Smooth muscle cell of the brain vasculature (primary cell): ENCODE measurements at places on chromosomes 3 and 15.

- DNase-seq = no peak
Observed at GRCh38 chr15:42157981-42158765, 1.7 kb upstream of the PLA2G4F start.

DNA sequence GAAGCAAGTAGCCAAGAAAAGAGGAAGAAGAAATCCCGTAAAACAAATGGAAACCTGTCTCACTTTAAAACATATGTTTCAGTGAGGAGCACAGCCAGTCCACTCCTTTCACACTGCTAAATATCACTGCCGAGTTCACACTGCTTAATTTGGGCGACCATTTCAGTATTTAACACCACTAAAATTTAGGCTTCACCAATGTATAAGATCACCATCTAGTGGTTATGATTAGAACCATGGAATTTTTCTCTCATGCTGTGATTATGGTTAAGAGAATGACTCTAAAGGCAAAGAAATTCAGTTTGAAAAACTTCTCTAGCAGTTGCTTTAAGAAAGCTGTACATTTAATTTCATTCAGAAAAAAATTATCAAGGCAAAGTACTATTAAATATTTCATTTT lies 16.6 kb downstream of the SLC4A7 start:
- peak; percentile 29 for DNase-seq

DNA sequence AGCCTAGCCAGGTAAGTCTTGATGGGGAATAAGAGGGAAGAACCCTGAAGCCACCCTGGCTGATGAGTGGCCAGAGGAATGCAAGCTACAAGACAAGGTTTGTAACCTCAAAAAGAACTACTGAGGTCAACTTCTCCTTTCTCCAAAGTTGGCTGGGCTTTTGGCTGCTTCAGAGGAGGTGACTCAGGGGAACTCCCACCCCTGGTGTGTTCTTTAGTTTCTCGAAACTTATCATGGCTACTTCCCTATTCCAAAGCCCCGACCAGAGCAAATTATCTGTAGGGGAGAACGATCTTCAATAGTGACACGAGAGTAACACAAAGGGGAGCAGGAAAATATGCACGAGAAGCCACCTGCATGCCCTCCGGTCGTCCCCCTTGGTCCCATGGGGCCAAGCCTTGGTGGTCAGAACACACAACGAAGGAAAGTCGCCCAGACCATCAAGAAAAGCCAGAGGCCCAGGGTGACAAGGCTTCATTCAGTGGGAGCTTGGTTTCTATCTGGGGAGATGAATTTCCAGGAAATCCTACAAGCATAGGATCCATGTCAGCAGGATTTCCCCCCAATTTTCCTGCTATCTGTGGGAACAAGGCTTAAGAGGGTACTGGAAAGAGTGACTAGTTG lies 6.5 kb upstream of the BCL2A1 start:
- DNase-seq = no peak

DNA sequence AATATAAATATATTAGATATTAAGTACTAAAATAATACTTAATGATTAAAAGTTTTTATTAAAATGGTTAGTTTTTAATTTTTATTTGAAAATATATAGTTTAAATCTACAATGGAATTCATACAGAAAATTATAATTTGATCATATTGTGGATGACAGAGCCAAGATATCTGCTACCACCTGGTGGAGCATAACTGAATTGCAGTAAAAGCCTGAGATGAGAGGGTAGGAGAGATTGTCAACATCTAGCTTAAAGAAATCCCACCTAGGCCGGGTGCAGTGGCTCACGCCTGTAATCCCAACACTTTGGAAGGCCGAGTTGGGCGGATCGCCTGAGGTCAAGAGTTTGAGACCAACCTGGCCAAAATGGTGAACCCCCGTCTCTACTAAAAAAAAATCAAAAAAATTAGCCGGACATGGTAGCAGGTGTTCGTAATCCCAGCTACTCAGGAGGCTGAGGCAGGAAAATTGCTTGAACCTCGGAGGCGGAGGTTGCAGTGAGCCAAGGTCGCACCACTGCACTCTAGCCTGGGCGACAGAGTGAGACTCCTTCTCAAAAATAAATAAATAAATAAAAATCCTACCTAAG lies 25.1 kb upstream of the CSTA start:
- DNase-seq = no peak

- DNase-seq = no peak
Observed at GRCh38 chr15:44194323-44195150, 534 bp downstream of the FRMD5 start.

DNA sequence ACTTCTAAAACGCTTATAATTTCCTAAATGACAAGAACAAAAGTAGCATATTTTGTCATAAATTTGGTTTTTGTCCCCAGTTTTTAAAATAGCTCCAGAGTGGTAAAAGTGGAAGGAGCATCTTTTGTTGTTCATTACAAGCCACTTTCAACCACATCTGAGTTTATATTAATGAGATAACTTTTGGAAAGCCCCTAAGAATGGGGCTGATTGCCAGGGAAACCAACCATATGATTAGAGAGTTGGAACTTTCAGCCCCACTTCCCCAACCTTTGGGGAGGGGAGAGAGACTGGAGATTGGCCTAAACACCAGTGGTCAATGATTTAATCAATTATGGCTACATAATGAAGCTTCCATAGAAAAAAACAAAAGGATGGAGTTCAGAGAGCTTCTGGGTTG lies 57.4 kb downstream of the CPA3 start:
- DNase-seq = no peak

DNA sequence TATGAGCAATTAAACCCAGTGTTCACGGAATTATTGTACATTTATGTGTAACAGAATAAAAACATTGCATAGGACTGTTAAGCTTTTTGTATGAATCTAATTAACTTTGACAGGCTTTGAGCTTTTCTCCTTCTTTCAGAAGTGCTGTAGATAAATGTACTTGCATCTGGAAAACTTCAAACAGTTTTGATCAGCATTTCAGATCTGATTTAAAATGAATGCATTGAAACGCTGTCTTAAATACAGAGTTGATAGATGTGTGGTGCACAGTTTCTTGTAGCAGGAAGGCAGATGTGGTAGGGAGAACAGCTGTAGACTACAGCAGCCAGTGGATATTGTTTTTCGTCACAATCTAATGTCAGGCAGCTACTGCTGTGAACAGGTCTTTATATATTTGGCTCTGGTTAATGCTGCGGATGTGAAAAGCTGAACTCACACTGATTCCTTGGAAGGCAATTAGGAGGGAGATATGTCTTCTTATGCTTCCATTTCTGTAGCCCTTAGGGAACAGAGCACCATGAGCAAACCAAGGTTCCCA lies 193.8 kb upstream of the GOLIM4 start:
- no peak for DNase-seq

GRCh38 chr3:54888873-54889272 lies 39.0 kb downstream of the LRTM1 start:
- DNase-seq = no peak

- DNase-seq = no peak
Observed at GRCh38 chr15:29844290-29844903, 22.1 kb upstream of the TJP1 start.

- DNase-seq = peak; percentile 57
Observed at GRCh38 chr3:99808163-99808794, 9.4 kb upstream of the CMSS1 start.

DNA sequence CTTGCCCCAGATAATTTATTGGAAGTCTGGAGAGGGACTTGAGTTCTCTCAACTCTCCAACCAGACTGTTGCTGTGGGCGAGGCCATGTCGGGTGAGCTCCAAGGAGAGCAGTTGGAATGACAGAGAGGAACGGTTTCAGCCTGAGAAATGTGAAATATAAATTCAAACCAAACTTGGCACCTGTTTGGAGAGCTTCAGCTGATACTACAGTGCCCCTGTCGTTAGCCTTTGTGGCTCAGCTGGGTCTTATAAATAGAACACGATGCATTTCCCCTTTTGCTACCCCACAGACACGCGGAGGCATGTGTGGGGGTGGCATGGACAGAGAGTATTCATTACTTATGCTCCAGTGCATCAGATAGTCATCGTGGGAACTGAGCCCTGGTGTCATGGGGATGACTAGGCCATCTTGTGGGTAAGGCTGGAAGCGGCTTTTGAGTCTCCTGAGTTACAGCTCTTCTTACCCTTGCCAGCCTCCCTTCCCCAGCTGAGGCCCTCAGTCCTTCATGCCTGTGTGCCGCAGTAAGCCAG lies 15.6 kb downstream of the SMAD3 start:
- DNase-seq = no peak

DNA sequence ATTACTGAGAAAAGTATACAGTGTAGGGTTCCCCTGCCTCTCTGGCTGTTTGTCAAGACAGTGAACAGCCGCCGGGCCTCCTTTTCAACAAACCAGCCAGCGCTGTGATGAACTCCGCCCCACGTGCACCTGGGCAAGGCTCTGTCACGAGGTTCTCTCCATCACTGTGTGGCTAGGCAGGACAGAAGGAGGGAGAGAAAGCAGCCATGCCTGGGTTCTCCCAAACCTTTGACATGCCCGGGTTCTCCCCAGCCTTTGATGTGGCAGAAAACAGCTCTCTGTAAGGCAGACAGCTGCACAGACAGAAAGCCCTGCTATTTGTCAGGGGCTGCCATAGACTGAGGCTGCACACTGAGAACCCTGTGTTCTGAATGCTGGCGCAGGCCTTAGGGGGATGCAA lies 101.4 kb upstream of the TRPM1 start:
- DNase-seq = no peak

DNA sequence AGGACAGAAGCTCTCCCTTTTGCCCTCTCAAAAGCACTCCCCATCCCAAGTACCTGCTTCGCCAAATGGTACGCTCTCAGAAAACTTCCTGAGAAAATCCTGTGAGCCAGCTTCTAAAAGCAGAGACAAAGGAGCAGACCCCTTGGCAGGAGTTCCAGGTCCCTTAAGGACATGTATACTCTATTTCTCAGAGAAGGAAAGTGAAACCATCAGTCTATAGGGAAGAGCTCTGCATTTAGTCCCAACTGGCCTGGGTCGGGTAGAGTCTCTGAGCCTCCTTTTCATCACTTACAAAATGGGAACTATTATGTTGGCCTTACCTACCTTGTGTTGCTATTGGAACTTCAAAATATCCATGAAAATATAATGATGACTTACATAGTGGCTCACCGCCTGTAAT lies 19.7 kb downstream of the DAPK2 start:
- no peak for DNase-seq

GRCh38 chr3:65712140-65712539 lies 326.6 kb downstream of the MAGI1 start:
- DNase-seq = no peak
